ENCODE measurements at places on chromosomes 3 and 15.

DNA sequence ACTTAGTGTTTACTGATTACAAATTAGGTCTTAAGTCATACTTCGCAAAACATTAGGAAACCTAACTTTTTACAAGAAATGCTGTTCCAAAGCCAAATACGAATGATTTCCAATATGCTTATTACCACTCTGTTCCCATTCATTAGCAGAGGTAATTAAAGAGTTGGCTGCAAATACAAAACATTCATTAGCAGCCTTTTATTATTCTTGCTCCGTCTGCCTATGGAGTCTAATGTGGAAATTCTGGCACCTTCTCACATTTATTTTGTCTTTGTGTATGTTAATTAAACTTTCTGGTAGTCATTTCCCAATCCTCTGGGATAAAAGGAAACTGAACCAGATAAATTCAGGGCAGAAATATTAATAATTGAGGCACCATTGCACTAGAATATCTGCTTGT lies 689.0 kb downstream of the PLOD2 start:
- DNase-seq = no peak

GRCh38 chr3:153127788-153128187 lies 34.2 kb upstream of the RAP2B start:
- no peak for DNase-seq

- no peak for DNase-seq
These were observed at the start of gene CERS3 for GRCh38 chr15:100528833-100529428. TSS of gene CERS3 (minus strand) at chr15:100528950. CDS start at chr15:100501849, 27,101 bp downstream.

DNA sequence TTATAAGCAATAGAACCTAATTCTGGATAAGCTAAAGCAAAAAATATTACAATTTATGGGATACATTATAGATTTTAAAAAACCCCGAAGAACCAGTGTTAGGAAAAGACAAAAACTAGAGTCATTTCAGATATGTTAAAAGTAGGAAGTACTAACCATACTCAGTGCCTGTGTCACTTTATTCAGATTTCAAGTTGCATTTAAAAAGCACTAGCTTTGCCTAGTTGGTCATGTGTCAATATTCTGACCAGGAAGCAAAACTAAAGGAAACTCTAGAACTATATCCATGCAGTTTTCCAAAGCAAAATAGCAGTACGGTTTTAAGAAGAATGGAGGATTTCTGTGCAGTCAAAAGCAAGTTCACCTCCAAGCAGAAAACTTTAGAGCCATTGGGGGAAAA lies 88.4 kb downstream of the RAP2B start:
- no peak for DNase-seq

DNA sequence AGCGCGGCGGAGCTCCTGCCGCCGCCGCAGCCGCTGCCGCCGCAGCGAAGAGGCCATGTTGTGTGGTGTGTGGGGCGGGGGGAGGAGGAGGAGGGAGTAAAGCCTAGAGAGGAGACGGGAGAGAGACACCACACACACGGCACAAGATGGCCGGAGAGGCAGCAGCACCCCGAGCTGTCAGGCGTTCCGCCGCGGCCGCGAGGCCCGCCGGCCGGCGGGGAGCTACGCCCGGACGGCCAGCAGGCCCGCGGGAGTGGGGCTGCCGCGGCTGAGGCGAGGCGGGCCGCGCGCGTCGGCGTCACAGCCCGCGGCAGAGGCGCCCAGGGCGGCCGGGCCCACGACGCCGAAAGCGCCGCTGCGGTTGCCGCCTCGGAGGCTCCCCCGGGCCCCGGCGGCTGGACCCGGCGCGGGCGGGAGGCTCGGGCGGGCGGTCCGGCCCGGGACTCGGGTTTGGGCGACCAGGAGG lies 17.4 kb upstream of the CHD2 start:
- no peak for DNase-seq

GRCh38 chr3:122025296-122025695 lies 3.2 kb upstream of the ILDR1 start:
- DNase-seq = no peak

- no peak for DNase-seq
These were observed 404.1 kb upstream of the ATP11B start for GRCh38 chr3:182389071-182389815.

- DNase-seq = no peak
These were observed 6.7 kb upstream of the FETUB start for GRCh38 chr3:186633481-186633880.

DNA sequence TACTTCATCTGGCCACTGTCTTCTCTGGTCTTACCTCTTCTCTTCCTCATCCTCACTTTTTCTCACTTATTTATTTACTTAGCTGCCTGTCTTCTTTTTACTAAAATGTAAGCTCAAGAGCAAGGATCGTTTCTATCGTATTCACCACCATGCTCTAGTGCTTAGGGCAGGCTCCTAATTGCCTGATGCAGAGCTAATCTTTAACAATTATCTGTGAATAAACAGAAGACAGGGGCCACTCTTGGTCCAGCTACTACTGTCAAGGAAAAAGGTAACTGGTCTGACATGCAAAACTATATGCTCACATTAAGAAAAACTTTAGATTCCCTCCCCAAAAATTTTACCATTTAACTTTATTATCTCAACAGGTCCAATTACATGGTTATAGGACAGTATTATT lies 17.5 kb downstream of the PIK3R4 start:
- no peak for DNase-seq
